Activated CD4-positive, alpha-beta T cell treated with anti-CD3 and anti-CD28 coated beads, Interleukin-2, Interleukin-4, amounts not matched to agents 100 ng/mL and 50 ng/mL, durations not matched to agents 16 hours and 8 hours (primary cell): ENCODE measurements at places on chromosomes 7 and 10.
A peak's percentile ranks its signal among the peaks of the same experiment; 100 is the strongest.

- no peak for DNase-seq
Observed at GRCh38 chr10:603745-604144, 85.7 kb downstream of the DIP2C start.

DNA sequence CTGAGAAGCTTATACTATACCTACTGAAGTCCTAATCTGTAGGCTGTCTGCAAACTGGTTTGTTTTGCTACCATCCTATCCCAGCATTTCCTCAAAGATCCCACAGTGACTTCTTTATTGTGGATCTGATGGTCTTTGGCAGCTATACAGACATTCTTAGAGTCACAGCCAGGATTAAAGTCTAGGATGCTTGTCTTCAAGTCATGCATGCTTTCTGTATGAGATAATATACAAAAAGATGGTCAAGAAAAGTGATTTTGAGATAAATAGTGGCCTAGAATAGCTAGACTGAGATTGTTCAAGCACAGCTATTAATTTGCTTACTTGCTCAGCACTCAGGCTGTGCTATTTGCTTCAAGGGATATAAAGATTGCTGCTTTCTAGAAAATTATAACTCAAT, 454.4 kb downstream of the AUTS2 start:
- no peak for DNase-seq

DNA sequence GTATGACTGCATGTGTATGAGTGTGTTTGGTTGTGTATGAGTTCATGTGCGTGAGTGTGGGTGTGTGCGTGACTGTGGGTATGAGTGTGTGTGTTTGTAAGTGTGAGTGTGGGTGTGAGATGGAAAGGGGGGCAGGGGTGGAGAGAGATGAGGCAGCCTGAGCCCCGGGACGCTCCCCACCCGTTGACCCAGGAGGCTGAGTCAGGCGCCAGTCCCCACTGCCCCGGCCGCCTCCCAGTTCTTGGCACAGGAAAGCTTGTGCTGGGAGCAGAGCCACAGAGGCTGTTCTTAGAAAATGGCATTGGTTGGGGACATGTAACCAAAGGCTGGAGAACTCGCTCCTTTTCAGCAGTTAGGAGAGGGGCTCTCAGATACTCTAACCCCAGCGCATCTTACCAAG, 27.8 kb upstream of the NUB1 start:
- no peak for DNase-seq

- no peak for DNase-seq
Observed at GRCh38 chr7:79528421-79528820, 75.0 kb upstream of the MAGI2 start.

- DNase-seq = peak; percentile 42
Observed at GRCh38 chr7:22860784-22861482, 38.3 kb upstream of the TOMM7 start.

DNA sequence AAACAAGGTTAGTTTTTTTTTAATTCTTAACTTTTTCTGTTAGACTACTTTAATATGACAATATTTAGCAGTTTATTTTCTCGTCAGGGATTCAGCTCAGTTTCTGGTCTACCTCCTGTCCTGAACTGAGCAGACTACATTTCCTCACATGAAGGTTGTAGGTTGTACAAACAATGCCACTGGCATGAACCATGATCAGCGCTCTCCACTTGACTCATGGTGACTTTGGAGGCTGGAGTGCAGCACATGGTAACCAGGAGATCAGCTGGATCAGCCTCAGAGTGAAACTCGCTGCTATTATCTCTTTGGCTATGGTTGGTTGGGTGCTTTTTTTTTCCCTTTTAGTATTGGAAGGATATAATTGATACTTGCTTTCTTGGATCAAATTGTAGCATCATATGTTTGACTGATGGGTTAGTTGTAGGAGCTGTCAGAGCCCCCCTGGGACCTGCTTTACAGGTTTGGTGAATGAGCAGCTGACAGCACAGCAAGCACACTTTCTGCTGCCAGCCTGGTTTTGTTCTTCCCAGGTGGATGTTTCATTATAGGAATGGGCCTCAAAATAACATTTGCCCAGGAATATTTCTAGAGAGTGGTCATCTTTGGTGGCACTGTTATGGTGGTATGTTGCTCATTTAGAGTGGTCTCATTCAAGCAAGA, 556.4 kb downstream of the AUTS2 start:
- no peak for DNase-seq
